Tibial nerve (tissue), 4 donors: ENCODE measurements at places on chromosomes 1 and 21. TPM values are rescaled to one million over a fixed set of nuclear protein-coding genes. Genes with fewer than 3 reads are reported as not detected.

DNA sequence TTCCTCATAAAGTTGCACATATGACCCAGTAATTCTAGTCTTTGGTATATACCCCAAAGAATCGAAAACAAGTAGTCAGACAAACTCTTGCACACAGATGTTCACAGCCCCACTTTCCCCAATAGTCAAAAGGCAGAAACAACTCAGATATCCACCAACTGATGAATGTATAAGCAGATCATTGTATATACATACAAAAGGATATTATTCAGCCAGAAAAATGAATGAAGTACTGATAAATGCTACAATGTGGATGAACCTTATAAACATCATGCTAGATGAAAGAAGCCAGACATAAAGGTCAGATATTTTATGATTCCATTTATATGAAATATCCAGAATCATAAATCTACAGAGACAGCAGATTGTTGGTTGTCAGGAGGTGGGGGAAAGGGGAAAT lies 27.3 kb downstream of the SHCBP1L start:
- DNase-seq: no peak
- H3K27me3 ChIP-seq: no peaks in the 10 kb centered on the region
- no peaks in the 10 kb centered on the region for H3K36me3 ChIP-seq
- no peaks in the 10 kb centered on the region for H3K4me1 ChIP-seq
- no peak overlapping the region for H3K27ac ChIP-seq

Gene SPRR1B
- not detected for total RNA-seq

GRCh38 chr1:225617956-225618355 lies 35.0 kb downstream of the ENAH start:
- no peak for DNase-seq
- no peaks in the 10 kb centered on the region for H3K27me3 ChIP-seq
- H3K4me3 ChIP-seq: no peak overlapping the region
- no peak overlapping the region for H3K27ac ChIP-seq

DNA sequence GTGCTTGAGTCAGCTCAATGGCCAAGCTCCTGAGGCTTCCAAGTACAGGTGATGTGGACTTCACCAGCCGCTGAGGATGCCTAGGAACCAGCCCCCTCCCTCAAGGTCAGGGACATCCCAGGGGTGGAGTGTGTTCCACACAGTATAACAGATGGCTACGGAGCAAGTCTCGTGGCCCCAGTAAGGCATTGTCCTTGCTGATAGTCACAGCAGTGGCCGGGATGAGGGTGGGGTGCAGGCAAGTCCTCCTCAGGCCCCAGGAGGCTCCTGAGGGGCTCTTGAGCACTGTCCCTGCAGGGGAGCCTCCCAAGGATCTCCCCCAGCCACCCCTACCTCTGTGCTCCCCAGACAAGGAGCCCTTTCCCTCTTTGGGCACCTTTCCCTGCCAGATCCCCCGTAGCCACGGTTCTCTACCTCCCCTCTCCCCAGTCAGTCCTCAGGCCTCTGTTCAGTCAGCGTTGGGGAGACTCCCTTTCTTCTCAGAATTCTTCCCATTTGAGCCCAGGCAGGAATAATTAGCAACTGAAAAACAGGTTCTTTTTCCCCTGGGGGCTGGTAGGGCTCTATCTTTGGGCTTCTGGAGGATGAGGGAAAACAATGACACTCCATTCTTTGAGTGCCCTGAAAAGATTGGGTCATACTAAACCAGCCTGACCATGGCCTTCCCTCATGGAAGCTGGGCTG lies 7.1 kb upstream of the THEM5 start:
- H3K36me3 ChIP-seq: no peaks in the 10 kb centered on the region
- DNase-seq: no peak
- H3K4me1 ChIP-seq: no peaks in the 10 kb centered on the region

DNA sequence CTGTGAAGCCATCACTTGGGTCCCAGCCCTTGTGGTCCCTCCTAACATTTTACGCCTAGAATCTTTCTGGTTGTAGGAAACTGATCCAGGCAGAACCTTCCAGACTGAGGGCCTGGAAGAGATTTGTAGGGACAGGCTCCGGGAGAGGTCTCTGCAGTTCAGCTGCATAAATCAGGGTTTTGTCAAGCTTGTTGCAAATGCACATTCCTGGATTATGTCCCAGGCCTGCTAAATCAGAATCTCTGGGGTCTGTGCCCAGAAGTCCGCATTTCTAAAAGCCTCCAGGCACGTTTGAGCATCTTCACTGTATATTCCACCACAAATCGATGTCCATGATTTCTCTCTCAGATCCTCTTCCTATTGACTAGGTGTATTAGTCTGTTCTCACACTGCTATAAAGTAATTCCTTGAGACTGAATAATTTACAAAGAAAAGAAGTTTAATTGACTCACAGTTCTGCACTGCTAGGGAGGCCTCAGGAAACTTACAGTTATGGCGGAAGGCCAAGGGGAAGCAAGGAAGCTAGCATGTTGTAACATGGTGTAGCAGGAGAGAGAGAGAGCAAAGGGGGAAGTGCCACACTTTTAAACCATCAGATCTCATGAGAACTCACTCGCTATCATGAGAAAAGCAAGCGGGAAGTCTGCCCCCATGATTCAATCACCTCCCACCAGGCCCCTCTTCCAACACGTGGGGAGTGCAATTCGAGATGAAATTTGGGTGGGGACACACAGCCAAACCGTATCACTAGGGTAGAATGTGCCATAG lies 1.2 kb upstream of the FHAD1 start:
- H3K27ac ChIP-seq: no peak overlapping the region
- H3K36me3 ChIP-seq: no peaks in the 10 kb centered on the region
- no peak for DNase-seq
- H3K4me3 ChIP-seq: no peak overlapping the region
- H3K4me1 ChIP-seq: no peaks in the 10 kb centered on the region
- peaks cover 26% of the 10 kb centered on the region for H3K27me3 ChIP-seq

- no peaks in the 10 kb centered on the region for H3K36me3 ChIP-seq
- no peak overlapping the region for H3K4me3 ChIP-seq
- no peaks in the 10 kb centered on the region for H3K27me3 ChIP-seq
- no peak for DNase-seq
These were observed 988.8 kb upstream of the TMPRSS15 start for GRCh38 chr21:19392390-19392789.

- no peak for DNase-seq
- H3K36me3 ChIP-seq: no peaks in the 10 kb centered on the region
- H3K4me3 ChIP-seq: peak overlapping the region; percentile 52
- H3K4me1 ChIP-seq: peaks cover 14% of the 10 kb centered on the region
These were observed 1.0 kb downstream of the ANGEL2 start for GRCh38 chr1:213014642-213015041.

Gene UQCRH
- total RNA-seq: 294 TPM

GRCh38 chr1:12067900-12068821 lies 5.1 kb downstream of the TNFRSF8 start:
- H3K27ac ChIP-seq: no peak overlapping the region
- peaks cover 36% of the 10 kb centered on the region for H3K27me3 ChIP-seq
- no peak for DNase-seq
- H3K4me1 ChIP-seq: peaks cover 22% of the 10 kb centered on the region

GRCh38 chr1:115529216-115529897 lies 112.4 kb upstream of the VANGL1 start:
- H3K27me3 ChIP-seq: no peaks in the 10 kb centered on the region
- H3K4me3 ChIP-seq: no peak overlapping the region
- no peak for DNase-seq
- H3K36me3 ChIP-seq: no peaks in the 10 kb centered on the region

GRCh38 chr1:38953433-38953860 lies 11.8 kb upstream of the RHBDL2 start:
- no peak overlapping the region for H3K27ac ChIP-seq
- no peaks in the 10 kb centered on the region for H3K27me3 ChIP-seq
- DNase-seq: no peak
- no peaks in the 10 kb centered on the region for H3K36me3 ChIP-seq
- no peaks in the 10 kb centered on the region for H3K4me1 ChIP-seq

- H3K27me3 ChIP-seq: no peaks in the 10 kb centered on the region
- H3K36me3 ChIP-seq: no peaks in the 10 kb centered on the region
- peak overlapping the region; percentile 90 for H3K27ac ChIP-seq
- H3K4me3 ChIP-seq: peak overlapping the region; percentile 69
These were observed 7.7 kb upstream of the CROCC start for GRCh38 chr1:16913833-16914662.

GRCh38 chr1:164780863-164781262 lies 221.9 kb downstream of the PBX1 start:
- no peak overlapping the region for H3K27ac ChIP-seq
- DNase-seq: no peak
- H3K36me3 ChIP-seq: no peaks in the 10 kb centered on the region
- H3K4me1 ChIP-seq: peaks cover 46% of the 10 kb centered on the region
- H3K27me3 ChIP-seq: no peaks in the 10 kb centered on the region
- no peak overlapping the region for H3K4me3 ChIP-seq

DNA sequence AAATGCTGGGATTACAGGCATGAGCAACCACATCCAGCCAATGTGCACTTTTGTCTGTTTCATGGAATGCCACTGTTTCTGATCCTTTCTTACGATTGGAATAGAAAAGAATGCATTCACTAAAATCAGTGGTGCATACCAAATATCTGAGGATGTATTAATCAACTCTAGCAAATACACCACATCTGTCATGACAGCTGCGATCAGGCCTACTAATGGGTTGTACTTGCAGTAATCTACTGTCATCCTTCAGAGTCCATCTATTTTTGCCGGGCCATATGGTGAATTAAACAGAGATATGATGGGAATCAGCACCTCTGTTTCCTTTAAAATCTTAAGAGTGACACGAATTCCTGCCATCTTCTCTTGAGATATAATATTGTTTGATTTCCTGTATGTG lies 8.5 kb upstream of the USP1 start:
- H3K27me3 ChIP-seq: no peaks in the 10 kb centered on the region
- no peak for DNase-seq
- no peaks in the 10 kb centered on the region for H3K36me3 ChIP-seq
- no peaks in the 10 kb centered on the region for H3K4me1 ChIP-seq

DNA sequence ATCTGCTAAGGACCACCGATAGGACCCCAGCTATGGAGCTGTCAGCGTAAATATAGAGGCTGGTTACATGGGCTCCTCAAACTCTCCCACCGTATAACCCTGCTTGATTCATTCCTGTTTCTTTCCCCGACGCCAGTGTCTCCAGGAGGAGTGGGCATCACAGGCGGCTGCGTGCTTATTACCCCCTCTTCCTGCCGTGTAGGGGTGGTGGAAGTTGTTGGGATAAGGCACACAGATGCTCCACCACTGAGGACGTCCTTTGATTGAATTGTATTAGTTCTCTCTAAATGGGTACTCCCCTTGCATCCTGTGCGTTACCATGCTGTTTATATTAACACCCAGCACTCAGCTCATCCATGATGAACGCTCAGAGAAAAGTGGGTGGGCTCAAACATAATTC lies 104.6 kb downstream of the ZBTB18 start:
- H3K4me1 ChIP-seq: peaks cover 6% of the 10 kb centered on the region
- no peak for DNase-seq
- no peak overlapping the region for H3K4me3 ChIP-seq
- no peaks in the 10 kb centered on the region for H3K27me3 ChIP-seq
- H3K36me3 ChIP-seq: no peaks in the 10 kb centered on the region
- H3K27ac ChIP-seq: no peak overlapping the region

Gene ATP6V1G3
- not detected for total RNA-seq

Gene KLHL12
- 22.7 TPM for total RNA-seq

GRCh38 chr1:214993419-214993818 lies 89.1 kb upstream of the KCNK2 start:
- no peaks in the 10 kb centered on the region for H3K27me3 ChIP-seq
- H3K27ac ChIP-seq: no peak overlapping the region
- H3K4me1 ChIP-seq: no peaks in the 10 kb centered on the region

GRCh38 chr1:222920169-222920568 lies 105.3 kb downstream of the DISP1 start:
- no peaks in the 10 kb centered on the region for H3K27me3 ChIP-seq
- H3K27ac ChIP-seq: no peak overlapping the region
- H3K4me1 ChIP-seq: no peaks in the 10 kb centered on the region
- no peak overlapping the region for H3K4me3 ChIP-seq
- H3K36me3 ChIP-seq: no peaks in the 10 kb centered on the region
- no peak for DNase-seq

Gene LDLRAD1
- total RNA-seq: not detected

GRCh38 chr1:7098641-7099040 lies 313.4 kb downstream of the CAMTA1 start:
- H3K36me3 ChIP-seq: no peaks in the 10 kb centered on the region
- no peak overlapping the region for H3K27ac ChIP-seq
- peaks cover 31% of the 10 kb centered on the region for H3K27me3 ChIP-seq
- no peak for DNase-seq

Gene NGF
- 4.6 TPM for total RNA-seq

- no peaks in the 10 kb centered on the region for H3K36me3 ChIP-seq
- peak overlapping the region; percentile 46 for H3K27ac ChIP-seq
- no peaks in the 10 kb centered on the region for H3K27me3 ChIP-seq
- peaks cover 81% of the 10 kb centered on the region for H3K4me1 ChIP-seq
- peak; percentile 80 for DNase-seq
These were observed 2.5 kb upstream of the CERS2 start for GRCh38 chr1:150976879-150977694.

Gene ELOVL1
- total RNA-seq: 48.9 TPM

GRCh38 chr21:43328185-43328957 lies 98.6 kb downstream of the SIK1 start:
- H3K4me3 ChIP-seq: no peak overlapping the region
- H3K27ac ChIP-seq: no peak overlapping the region
- peaks cover 5% of the 10 kb centered on the region for H3K27me3 ChIP-seq
- peaks cover 22% of the 10 kb centered on the region for H3K4me1 ChIP-seq
- DNase-seq: no peak
- H3K36me3 ChIP-seq: no peaks in the 10 kb centered on the region

DNA sequence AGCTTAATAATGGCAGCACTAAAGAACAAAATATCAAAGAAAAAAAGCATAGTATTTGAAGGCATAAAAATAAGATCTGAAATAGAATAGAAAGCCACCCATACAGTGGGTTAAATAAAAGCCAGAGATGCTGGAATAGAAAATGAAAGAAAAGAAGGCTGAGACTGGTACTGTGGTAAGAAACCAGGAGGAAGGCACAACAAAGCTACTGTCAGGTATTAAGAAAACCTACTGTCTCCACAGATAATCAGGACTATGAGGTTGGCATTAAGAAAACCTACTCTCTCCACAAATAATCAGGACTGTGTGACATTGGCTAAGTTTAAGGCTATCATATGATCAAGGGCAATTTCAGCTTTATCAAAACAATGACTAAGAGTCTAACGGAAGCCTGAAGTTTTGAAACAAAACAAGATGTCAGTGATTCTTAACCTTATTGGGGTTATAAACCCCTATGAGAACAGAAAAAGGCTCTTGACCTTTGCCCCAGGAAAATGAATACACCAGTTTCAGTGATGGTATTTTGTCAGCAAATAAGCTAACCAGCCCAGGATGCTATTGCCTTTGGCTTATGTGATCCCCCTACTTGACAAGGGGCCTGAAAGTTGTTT lies 24.4 kb downstream of the MCOLN2 start:
- no peaks in the 10 kb centered on the region for H3K27me3 ChIP-seq
- no peak overlapping the region for H3K27ac ChIP-seq
- H3K4me1 ChIP-seq: no peaks in the 10 kb centered on the region
- no peak for DNase-seq
- H3K4me3 ChIP-seq: no peak overlapping the region

DNA sequence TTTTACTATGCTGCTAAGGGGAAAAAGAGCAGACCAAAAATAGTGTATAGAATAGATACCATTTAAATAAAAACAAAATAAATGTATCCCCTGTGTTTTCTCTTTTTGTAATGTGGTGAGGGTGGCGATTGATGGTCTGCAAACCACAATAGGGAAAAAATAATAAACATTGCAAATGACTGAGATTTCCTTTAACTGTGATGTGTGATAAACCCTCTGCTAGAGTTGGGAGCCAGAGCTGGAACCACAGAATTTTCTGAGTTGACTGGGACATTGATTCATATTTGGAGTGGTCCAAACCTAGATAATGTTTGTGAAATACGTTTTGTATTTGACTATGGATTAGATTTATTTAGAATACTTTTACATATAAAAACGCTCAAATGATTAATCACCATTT lies 70.6 kb upstream of the PTGFR start:
- H3K27ac ChIP-seq: no peak overlapping the region
- DNase-seq: no peak
- H3K4me3 ChIP-seq: no peak overlapping the region
- H3K36me3 ChIP-seq: no peaks in the 10 kb centered on the region
